ENCODE measurements at places on chromosomes 2 and 18.

DNA sequence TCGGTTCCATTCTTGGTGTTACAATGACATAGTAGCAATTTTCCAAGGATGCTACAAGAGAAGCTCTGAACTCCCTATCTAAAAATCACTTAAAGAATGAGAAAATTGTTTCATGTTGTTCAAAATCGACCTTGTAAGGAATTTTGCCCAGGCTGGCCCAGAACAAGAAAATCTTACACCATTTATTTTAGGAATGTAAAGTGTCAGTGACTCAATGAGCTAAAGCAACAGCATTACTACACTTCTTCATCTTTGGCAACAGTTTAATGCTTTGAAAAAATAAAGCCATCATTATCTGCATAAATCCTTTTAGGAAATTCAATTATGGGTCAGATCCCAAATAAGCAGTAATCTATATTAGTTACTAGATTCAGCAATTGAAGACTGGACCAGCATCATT, 38.6 kb downstream of the SLC25A12 start:
- DNase-seq, result no peak

GRCh38 chr2:172885996-172886395, 150.4 kb downstream of the RAPGEF4 start:
- no peak for DNase-seq

DNA sequence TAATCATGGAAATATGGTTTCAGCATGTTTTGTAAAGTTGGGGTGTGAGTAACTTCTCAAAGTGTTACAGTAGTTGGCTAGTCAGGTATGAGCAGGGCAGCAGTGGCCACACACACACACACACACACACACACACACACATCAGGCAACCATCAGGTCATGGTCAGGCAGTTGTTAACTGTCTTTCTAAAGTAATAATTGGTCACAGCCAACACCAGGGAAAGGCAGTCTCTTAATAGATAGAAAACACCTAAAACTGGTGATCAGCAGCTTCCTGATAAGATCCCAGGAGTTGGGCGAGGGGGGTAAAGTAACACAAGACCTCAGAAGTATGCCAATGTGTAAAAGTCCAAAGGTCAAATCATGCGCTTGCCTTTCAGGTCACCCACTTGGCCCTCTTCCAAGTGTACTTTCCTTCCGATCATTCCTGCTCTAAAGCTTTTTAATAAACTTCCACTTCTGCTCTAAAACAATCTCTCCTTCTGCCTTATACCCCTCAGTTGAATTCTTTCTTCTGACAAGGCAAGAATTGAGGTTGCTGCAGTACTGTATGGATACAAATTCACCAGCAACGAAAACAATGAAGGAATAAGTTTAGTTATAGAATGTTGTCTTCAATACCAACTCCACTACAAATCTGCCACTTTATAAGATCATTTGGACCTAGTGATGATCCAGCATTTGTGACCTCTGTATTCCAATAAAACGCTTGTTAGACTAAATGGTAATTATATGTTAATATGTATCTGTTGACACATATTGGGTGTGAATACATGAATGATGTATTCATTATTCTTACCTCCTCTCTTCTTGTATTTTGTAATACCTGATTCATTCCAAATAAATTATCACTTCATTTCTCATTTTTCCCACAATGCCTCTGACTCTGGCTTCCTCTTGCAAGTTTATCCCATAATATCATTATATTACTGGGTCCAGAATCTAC, 254.3 kb downstream of the METTL4 start:
- no peak for DNase-seq

GRCh38 chr2:164456619-164457018, 164.7 kb downstream of the GRB14 start:
- no peak for DNase-seq

GRCh38 chr2:14516844-14517243, 115.7 kb upstream of the LRATD1 start:
- no peak for DNase-seq

DNA sequence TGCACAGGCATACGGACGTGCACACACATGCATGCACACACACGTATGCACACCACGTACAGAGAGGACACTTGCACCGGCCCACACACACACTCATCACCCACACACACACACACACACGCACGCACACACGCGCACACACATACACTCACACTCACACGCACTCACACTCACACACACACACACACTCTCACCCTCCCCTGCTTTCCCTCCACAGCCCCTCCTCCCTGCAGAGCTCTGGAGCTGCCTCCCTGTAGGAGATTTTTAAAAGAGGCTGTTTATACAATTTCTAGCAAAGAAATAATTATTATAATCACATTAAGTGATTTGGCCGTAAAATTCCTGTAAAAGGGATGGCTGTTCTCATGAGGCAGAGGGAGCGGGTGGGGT, 36.5 kb upstream of the SNED1 start:
- no peak for DNase-seq
